CD4-positive, alpha-beta T cell (primary cell): ENCODE measurements at places on chromosomes 7 and 10.

DNA sequence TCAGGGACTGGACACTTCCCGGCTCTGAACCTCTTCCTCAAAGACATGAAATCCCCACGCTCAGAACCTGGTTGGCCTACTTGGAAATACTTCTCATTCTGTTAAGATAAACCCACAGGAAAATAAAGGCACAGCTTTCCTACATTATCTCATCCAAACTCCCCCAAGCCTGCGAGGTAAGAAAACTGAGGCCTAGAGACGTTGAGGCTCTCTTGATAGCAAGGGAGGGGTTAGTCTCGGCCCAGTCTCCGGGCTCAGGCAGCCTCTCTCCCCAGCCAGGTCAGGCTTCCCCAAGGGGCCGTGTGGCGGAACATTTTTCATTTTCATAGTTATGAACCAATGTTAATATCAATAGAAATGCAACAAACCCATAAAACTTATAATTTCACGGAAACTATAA is 4.6 kb upstream of the EIF3B start:
- no peak for DNase-seq

DNA sequence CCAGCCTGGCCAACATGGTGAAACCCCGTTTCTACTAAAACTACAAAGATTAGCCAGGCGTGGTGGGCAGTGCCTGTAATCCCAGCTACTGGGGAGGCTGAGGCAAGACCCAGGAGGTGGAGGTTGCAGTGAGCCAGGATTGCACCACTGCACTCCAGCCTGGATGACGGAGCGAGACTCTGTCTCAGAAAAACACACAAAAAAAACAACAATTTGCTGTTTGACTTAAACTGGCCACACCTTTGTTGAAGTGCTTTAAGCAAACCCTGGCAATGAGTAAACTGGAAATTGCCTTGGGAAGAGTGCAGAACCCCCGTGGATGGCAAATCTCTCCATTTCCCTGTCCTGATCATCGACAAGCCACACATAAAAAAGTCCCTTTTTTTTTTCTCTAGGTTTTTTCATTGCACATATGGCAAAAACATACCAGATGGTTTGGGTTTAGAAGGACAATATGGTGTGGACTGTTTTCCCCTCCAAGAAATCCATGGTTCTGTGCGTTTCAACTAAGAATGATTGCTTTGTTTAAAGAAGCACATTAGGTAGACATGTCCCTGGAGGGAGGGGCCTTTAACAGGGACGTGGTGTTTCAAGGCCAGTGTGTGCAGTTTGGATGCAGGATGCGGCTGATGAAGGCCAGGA is 76.9 kb downstream of the NRP1 start:
- no peak for DNase-seq

DNA sequence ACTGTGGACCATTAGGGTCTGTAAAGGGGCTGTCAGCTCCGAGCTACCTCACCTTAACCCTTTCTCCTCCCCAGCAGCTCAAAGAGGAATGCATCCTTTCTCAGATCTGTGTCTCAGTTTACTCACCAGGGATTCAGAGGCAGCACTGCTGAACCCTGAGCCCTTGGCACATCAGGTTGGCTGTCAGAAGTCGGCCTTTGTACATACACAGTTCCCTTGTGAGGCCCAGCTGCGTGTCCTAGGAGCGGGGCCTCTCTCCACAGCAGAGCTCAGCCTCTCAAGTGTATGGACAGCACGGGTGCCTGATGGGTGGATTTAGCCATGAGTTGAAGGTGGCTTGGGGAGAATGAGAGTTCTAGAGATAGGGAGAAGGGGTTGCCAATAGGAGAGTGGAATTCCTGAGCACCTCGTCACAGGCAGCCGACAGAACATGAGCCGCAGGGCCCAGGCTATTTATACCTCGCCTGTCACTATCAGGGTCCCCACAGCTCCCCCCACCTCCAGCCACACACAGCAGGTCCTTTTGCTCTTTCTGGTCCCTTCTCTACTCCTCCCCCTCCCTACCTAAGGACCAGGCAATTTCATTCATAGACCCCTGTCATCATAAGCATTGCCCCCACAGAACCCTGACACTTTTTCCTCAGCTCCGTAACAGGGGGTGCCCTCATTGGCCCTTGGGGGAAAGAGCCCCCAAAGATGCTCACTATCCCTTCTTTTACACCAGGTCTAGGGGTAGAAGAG is 2.1 kb upstream of the FLNC start:
- DNase-seq, result no peak

DNA sequence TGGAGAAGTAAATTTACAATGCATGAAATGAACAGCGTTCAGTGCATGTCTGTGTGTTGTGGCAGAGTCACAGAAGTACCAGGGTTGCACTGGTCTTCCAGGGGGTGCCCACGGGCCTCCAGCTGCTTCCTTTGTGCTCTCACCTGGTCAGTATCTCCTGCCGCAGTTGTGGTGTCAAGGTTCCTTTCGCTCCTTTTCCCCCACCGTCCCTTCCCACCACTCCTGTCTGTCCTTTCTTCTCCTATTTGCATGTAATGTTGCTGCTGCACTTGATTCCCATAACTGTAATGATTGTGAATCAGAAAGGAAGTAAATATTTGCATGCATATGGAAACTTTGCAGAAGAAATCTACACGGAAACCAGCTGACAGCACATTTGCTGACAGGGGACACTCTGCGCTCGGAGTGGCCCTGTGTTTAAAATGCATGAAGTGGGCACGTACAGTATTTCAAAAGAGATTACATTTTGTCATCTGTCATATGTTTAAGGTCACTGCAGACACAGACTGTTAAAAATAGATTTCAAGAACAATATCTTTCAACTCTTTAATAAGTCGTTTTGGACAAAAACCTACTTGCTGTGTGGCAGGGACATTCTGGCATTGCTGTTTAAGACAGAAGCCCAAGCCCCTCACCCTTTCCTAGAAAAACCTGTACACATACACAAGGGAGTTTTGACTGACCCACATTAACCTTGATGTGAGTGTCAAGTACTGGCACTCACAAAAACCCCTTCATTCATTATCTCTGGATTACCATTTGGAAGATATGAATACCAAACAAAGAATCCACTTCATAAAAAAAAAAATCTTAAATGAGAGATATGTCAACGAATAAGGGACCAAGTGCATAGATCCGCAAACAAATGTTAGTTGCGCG is 336.7 kb upstream of the KLF6 start:
- DNase-seq, result no peak

GRCh38 chr7:139915864-139916716 is 87.0 kb downstream of the TBXAS1 start:
- DNase-seq, result peak; percentile 32
